ENCODE measurements at places on chromosomes 7 and 10.

DNA sequence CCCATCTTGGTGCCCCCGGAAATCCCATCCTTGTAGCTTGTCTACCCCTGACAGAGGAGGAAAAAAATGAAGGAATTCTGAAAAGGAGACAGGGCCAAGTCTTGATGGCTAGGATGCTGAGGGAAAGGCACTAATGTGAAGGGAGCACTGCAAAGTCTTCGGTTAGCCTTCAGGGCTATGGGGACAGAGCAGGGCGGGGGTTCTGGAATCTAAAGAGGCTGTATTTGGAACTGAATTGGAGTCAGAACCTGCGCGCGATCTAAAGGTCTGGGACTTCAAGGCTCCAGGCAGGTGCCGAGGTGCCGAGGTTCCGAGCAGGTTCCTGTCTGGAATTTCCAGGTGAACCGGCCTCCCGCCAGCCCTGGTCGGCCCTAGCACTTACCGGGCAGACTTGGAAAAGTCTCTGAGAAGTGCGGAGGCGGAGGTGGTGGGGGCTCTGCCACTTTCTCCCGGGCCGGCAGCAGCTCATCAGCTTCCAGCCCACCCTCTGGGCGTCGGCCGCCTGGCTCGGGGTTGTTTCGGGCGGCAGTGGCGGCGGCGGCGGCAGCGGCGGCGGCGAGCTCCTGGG is 781 bp downstream of the GBX1 start:
- DNase-seq, result no peak

GRCh38 chr7:5667391-5667790 is 114.1 kb downstream of the RNF216 start:
- no peak for DNase-seq

- DNase-seq, result no peak
Measured at GRCh38 chr7:151871904-151872303, 5.0 kb downstream of the PRKAG2 start.

DNA sequence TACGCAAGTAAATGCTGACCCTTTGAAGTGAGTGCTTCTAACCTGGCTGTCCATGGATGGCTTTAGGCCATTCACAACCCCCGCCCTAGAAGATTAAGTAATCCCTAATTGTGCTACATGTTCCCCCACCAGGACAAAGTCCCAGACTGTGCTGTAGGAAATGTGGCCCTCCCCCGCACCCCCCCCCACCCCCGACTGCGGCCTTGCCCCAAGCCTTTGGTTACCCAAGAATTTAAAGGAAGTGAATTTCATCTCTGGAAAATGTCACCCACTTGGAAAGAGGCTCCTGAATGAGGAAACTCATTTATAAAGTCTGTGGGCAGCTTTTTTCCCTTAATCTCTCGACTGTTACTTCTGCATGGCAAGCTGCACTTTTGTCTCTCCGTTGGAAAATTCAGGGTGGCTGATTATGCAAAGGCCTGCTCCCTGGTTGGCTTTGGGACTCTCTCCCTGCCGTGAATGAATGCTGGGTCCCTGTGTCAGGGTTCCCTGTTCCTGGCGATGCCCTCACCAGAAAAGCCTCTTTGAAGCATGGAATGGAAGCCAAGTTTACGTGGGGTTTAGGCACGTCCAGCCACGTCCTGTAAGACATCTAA is 31.4 kb upstream of the AQP1 start:
- no peak for DNase-seq

DNA sequence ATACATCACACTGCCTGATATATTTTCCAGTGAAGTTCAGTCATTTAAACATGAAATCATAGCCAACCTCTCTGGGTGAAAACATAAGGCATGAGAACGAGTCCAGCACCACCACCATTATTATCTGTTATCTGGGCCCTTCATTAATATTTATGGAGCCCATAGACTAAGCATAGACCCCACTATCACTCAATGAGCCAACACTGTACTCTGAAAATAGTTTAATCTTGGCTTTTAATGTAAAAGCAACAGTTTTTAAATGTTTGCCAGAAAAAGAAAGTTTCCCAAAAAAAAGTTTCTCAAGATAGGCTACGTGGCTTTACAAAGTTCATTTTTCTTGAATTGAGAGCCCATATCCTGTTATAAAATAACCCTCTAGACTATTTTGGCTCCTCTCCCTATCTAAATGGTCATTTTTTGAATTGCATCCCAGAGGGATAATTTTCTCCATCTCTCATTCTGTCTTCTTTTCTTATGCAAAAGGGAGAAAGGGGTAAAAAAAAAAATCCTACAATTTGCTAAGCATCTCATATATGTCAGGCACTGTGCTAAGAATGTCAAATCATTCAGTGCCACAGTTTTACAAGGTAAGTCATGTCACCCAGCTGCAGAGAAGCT is 66.1 kb downstream of the FZD1 start:
- DNase-seq, result no peak

- DNase-seq, result no peak
Measured at GRCh38 chr7:96088579-96088978, 233.3 kb downstream of the SLC25A13 start.

DNA sequence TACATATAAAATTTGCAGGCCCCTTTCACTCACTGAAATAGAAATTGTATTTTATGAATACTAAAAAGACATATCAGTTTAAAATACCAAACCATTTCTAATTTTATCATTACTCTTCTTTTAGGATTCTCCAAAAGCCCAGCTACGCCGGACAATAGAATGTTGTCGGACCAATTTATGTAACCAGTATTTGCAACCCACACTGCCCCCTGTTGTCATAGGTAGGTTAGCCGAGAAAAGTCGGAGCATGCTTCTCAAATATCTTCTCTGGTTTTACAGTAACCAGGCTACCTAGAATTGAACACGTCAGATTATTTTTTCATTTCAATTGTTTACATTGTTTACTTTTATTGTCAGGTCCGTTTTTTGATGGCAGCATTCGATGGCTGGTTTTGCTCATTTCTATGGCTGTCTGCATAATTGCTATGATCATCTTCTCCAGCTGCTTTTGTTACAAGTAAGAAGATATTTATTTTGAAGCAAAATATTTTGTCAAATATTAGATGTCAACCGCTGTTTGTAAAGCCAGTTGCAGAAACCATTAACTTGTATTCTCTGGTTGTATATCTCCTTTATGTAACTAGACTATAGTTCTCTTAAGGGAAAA is 57.6 kb downstream of the MMRN2 start:
- DNase-seq, result peak; percentile 62

DNA sequence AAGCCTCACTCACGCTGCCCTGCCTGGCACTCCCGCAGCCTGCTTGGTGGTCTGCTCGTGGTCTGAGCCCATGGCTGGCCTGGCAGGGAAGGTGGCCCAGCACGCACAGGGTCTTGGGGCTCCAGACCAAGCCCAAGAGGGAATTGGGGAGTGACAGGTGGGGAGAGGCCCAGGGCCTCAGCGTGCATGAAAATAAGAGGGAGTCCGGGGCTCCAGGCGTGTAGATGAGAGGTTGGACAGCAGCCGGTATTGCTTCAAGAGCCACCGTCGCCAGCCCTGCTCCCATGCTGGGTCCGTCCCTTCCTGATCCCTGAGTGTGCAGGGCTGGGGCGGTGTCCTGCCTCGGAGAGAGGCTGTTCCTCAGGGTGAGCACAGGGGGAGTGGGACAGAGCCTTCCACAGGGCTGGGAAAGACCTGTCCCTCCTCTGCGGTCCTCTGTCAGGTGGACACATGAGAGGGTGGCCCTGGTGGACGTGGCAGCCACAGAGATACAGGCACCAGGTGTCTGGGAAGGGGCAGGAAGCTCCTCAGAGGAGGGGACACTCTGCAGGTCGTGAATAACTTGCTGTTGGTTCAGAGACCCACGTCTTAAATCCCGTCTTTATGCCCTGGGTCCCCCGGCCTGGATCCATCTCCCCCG is 113.1 kb downstream of the INPP5A start:
- DNase-seq, result no peak

- no peak for DNase-seq
Measured at GRCh38 chr10:95698415-95698814, 4.7 kb upstream of the TCTN3 start.

- DNase-seq, result no peak
Measured at GRCh38 chr7:11914645-11915044, 82.6 kb upstream of the THSD7A start.
